ENCODE measurements at places on chromosomes 4 and X.

- no peak for DNase-seq
Measured at GRCh38 chr4:78742300-78742699, 33.9 kb upstream of the BMP2K start.

- DNase-seq: no peak
Measured at GRCh38 chr4:85147481-85148076, 181.1 kb upstream of the WDFY3 start.

DNA sequence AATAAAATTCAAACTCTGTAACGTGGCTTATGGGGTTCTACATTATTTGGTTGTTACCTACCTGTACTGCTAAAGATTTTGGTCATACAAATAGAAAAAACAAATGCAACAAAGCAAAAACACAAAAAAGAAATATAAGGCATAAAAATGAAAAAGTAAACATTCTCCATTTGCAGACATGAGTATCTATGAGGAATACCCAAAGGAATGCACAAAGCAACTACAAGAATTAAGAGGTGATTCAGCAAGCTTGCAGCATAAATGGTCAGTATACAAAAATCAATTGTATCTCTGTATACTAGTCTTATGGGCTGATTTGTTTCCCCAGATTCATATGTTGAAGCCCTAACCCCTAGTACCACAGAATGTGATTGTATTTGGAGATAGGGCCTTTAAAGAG, 3.6 kb upstream of the PDE5A start:
- no peak for DNase-seq

DNA sequence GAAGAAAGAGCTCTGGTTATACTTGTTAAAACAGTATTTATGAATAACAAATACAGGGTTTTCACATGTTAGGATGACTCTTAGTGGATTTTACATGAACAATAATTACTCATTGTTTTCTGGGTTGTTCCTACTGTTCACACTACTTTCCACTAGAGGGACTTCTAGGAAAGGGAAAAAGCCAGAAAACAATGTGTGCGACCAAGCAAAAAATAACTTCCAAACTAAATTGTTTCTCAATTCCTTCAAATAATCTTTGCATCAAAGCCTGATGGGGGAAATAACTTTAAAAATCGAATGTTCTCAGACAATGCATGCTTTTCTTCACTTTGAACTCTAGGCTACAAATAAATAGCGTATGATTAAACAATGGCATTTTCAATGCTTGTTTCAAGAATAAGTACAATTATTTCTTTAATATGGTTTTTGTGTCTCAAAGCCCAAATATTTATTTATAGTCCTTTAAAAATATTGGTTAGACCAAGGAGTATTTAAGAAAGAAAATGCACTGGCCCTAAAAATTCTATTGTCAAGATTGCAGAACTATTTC, 72.1 kb upstream of the ETNPPL start:
- no peak for DNase-seq

DNA sequence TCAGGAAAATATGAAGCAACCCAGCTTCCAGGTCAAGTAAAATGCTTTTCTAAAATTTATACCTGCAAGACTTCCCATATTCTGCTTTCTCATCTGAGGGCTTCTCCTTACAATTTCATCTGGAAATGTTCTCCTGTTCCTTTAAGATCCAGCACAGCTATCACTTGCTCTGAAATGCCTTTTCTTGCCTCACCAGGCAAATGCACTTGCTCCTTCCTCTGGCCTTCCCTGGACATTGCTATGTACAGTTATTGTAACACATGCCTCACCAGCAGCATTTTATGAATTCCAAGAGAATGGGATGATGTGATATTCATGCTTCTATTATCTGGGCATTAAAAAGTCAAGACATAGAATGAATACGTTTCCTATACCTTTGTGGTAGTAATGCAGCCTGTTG, 842.1 kb upstream of the INTU start:
- no peak for DNase-seq

Data from upper lobe of right lung (tissue), 1 donor.